ENCODE measurements at places on chromosomes 13 and 19.
A peak's percentile ranks its signal among the peaks of the same experiment; 100 is the strongest.

DNA sequence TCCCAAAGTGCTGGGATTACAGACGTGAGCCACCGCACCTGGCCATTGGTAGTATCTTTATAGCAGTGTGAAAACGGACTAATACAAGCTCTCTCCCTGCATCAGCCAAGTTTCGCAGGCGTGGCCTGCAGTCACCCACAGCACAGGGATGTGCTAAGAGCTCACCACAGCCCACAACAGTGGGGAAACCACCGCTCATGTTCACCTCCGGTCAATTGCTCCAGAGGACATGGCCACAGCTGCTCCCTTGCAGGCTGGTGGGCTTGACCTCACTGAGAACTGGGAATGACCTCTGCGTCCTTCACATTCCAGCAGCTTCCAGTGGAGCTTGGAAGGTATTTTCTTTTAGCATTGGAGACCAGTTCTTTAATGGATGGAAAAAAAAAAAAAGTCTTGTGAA, 156.4 kb downstream of the KCTD15 start:
- DNase-seq, result no peak

DNA sequence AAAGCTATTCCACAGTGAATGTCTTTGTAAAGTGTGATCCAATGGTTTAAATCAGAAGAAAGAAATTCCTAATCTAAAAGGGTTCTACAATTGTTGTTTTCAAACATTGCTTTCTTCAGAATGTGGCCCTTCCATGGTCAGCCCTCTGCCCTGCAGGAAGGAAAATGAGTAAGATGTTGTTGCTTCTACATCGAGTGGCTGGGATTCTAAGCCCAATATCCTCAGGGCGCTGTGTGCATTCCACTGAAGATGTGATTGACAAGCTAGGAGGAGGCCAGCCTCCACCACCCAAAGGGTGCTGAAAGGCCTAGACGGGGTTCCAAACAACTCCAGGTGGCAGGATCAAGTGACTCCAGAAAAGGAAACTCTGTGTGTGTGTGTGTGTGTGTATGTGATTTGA, 316.9 kb upstream of the TSHZ3 start:
- no peak for DNase-seq

GRCh38 chr13:87999788-88000187, 328.6 kb downstream of the SLITRK5 start:
- no peak for DNase-seq

GRCh38 chr19:10102787-10103236, 334 bp upstream of the ANGPTL6 start:
- peak; percentile 75 for DNase-seq

DNA sequence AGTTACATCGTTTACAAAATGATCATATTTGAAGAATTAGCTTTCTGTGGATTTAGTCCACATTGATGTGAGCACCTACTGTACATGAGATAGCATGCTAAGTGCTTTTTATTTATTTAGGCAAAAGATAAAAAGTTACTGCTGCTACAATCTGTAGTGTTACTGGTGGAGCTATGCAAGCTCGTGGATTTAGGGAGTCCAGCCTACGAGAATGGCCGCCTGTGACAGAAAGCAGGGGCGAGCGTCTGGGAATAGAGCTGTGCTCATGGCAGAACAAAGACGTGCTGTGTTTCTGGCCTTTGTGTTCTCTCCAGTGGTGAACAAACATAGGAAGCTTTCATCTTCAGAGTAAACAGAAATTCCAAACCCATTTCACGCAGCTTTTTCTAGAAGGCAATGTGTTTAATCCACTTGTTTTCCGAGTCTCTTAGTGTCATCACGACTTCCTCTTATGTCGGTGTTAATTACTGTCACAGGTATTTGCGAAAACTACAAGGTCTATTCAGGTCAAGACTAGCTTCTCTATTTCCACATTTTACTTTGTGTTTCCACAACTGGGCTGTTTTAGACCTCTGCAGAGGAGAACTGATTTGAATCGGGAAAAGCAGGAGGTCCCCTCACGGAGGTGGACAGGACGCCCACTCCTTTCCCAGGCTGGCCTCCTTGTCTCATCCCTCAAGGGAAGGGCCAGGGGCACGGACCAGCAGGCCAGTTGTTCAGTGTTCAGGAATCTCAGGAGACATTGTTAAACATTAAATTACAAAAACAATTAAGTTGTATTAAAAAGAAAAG, 67.3 kb downstream of the ATP11A start:
- DNase-seq, result no peak

All from GM20000 (cell line).